NCI-H2081 (cell line): ENCODE measurements at places on chromosomes 4 and X.

GRCh38 chr4:184409502-184409901 lies 64.8 kb downstream of the IRF2 start:
- no peak for DNase-seq

GRCh38 chrX:65686236-65686635 lies 18.8 kb downstream of the MSN start:
- DNase-seq: no peak

- no peak for DNase-seq
Measured at GRCh38 chr4:7431696-7432530, 2.8 kb downstream of the PSAPL1 start.

DNA sequence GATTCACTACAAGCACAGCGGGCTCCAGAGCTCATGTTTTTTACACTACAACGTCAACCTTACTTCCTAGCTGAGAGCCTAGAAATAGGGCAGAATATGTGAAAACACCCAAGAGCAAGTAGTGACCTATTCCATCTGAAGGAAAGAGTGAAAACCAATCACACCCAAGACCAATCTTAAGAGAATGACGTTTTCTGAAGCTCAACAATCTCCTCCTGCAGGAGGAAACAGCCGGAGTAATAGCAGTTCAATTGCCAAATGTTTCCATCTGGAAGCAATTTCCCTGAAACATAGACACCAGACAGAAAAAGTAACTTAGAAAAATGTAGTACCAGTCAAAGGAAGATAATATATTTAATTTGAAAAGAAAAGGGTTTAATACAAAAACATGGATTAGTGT lies 142.4 kb downstream of the ANXA5 start:
- no peak for DNase-seq

GRCh38 chr4:85761803-85762528 lies 287.0 kb downstream of the ARHGAP24 start:
- no peak for DNase-seq

- DNase-seq: no peak
Measured at GRCh38 chr4:6549445-6549844, 25.5 kb upstream of the MAN2B2 start.

DNA sequence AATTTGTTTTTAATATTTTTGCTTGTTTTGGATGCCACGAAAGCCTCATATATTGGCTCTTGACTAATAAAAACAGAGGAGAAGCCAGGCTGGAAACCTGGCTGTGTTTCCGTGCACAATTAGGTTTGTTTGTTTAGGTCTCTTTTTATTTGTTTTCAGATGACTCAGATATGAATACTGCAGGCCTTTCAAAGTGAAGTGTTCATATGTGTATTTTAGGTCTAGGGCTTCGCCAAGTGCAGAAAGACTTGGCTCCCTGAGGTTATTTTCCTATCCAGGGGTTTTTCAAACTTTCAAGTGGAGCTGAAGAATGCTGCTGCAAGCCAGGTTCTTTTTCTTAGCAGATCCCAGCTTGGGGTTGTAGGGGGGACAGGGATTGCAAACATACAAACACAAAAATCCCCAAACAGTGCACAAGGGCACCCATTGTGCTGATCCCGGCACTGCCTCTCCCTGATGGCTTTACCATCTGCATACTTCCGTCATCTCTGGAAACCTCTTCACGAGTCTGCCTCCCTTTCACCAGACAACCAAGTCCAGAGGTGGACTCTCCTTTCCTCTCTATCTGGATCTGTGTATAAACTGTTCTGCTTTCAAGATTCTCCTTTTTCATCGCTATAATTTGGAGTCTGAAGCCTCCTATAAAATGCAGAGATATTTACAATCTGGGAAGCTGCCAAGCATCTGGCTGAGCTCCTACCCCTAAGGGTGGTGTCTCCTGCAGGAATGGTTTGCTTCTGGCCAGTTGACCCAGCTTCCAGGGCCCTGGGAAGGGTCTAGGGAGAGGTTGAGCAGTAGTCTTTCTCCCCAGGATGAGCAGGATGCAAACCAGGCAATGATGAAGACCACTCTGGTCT lies 108.6 kb downstream of the SMIM20 start:
- DNase-seq: peak; percentile 79

- no peak for DNase-seq
Measured at GRCh38 chr4:74098427-74098994, 484 bp downstream of the CXCL2 start.

- DNase-seq: no peak
Measured at GRCh38 chr4:8580321-8581093, at the start of gene GPR78. TSS of gene GPR78 (plus strand) at chr4:8580392. CDS start at chr4:8580983, 591 bp downstream.

DNA sequence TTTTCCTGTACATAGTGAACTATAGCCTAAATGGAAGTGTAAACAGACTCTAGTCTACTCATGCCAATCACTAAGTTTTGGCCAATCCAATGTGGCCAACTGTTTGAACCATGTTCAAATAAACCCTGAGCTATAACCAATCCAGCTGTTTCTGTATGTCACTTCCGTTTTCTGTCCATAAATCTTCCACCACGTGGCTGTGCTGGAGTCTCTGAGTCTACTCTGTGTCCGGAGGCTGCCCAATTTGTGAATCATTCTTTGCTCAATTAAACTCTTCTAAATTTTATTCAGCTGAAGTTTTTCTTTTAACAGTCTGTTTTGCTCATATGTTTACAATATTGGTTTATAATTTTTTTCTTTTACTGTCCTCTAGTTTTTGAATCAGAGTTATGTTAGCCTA lies 112.3 kb upstream of the BANK1 start:
- no peak for DNase-seq

DNA sequence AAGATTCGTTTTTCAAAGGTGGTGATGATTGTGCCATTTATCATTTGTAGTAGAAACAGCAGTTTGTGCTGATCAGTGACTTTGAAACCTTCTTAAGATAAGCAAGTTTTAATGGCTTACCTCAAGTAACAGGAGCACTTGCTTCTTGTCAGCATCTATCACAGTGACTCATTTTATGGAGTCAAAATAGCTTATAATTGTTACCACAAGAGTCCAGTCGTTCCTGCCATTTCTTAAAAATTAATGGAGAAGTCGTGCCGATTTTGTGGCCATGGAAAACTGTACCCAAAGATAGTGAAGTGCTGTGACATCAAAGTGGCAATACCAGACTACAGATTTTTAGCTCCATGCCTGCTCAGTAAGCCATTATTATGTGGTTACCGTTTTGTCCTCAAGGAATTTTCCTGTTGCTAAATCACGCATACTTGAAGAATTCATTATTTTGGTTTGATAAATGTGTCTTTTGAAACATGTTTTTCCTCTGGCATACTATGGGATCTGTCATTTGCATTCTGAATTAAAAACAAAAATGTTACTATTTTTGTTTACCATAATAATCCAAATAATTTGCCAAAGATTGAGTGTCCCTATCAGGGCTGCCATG lies 129.9 kb downstream of the CBR4 start:
- no peak for DNase-seq

GRCh38 chr4:78570117-78570516 lies 18.5 kb downstream of the ANXA3 start:
- no peak for DNase-seq

GRCh38 chr4:120725639-120726580 lies 196.6 kb downstream of the PRDM5 start:
- DNase-seq: no peak

- DNase-seq: no peak
Measured at GRCh38 chrX:37746218-37746941, 33.5 kb upstream of the CYBB start.

DNA sequence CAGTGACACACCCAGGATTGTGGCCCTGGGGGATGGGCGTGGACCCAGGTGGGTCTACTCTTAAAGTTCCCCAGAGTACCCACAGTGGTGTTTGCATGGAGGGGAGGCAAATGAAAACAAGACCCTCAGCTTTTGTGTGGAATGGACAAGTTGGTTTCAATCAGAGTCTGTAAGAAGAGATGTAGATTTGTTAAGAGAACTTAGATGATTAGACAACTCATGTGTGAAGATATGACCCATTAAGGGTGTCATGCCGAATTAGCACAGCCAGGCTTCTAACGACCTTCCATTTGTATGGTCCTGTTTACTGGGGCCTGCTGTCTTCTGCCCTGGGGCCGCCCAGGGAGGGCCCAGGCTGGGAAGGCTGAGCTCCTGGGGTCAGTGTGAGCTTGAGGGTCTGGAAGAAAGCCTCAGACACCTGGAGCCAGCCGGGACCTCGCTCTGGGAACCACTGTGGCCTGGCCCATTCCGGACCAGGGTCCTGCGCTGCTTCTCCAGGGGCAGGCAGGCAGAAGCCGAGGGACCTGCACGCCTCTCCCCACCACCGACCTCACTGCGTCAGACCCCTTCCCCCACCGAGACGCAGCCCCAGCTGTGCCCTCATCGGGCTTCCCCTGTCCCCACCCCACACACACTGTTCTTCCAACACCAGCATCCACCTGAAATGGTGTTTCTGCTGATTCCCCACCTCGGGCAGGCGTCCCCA lies 20.4 kb downstream of the UVSSA start:
- no peak for DNase-seq

GRCh38 chr4:25939330-25939729 lies 25.3 kb downstream of the SMIM20 start:
- no peak for DNase-seq

- DNase-seq: no peak
Measured at GRCh38 chr4:109494563-109494962, 60.9 kb downstream of the SEC24B start.

DNA sequence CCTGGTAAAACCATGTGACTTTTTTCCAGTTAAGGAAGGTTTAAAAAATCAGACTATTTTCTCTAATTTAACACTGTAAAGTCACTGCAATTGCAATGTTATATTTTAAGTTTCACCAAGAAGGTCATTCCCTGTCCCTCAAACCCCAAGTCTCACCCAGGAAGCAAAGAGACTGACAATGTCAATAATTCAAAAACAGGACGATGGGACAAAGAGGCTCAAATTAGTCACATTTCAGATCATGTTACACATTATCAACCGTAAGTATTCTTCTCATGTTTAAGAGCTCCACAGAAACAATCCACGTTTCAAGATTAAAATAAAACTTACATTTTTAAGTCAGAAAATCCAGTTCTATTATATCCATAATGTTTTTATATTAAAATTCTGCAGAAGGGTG lies 13.2 kb downstream of the SHISA3 start:
- DNase-seq: no peak

DNA sequence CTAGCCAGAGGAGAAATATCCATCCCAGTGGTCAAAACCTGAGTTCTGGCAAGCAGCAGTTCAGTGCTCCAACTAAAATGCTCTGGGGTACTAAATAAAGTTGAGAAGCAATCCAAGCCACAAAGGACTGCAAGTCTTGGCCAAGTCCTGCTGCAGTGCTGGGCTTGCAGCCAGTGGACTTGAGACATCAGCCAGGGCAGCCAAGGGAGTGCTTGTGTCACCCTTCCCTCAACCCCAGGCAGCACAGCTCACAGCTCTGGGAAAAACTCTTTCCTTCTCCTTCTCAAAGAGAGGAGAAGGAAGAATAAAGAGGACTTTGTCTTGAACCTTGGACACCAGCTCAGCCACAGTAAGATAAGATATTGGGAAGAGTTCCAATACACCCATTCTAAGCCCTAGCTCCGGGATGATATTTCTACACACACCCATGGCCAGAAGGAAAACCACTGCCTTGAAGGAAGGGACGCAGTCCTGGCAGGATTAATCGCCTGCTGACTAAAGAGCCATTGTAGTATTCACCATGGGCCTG lies 99.8 kb downstream of the PTCHD1 start:
- DNase-seq: no peak

DNA sequence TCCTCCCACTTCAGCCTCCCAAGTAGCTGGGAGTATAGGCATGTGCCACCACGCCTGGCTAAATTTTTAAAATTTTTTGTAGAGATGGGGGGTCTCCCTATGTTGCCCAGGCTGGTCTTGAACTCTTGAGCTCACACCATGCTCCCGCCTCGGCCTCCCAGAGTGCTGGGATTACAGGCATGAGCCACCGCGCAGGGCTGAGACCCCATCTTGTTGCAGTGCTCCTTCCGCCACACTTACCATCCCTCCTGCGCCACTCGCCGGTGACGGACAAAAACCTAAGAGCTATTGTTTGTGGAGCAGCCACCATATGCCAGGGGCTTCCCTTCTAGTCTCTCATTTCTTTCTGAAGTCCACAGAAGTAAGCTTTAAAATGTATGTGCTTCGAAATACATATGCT lies 34.5 kb downstream of the NSG1 start:
- no peak for DNase-seq

DNA sequence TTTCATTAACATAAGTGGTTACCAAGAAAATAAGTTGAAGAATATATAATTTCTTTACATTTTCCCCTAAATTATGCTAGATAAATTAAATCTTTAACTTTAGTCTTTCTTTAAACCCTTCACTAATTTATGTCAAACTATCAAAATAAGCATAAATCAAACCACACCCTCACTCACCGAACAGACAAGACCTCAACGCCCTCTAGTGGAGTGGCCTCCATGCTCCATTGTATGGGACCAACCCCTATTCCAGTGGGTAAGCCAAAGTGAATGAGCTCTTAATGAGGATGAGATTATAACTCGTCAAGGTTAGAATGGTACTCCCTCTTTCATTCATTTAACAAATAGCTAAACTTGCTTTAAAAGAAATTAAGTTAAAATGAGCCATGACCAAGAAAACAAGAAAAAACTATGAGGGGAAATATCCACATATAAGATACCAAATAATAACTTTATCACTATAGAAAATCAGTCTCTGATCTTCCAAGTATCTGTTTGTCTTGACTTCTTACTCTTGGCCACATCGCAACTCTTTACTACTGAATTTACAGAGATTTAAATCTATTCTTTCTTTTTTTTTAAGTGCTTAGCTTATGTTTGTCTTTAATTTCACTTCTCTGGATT lies 15.6 kb upstream of the BBS12 start:
- DNase-seq: peak; percentile 46

- no peak for DNase-seq
Measured at GRCh38 chrX:125236955-125237354, 82.7 kb upstream of the TEX13C start.

- no peak for DNase-seq
Measured at GRCh38 chr4:152815078-152815477, 35.3 kb downstream of the ARFIP1 start.

DNA sequence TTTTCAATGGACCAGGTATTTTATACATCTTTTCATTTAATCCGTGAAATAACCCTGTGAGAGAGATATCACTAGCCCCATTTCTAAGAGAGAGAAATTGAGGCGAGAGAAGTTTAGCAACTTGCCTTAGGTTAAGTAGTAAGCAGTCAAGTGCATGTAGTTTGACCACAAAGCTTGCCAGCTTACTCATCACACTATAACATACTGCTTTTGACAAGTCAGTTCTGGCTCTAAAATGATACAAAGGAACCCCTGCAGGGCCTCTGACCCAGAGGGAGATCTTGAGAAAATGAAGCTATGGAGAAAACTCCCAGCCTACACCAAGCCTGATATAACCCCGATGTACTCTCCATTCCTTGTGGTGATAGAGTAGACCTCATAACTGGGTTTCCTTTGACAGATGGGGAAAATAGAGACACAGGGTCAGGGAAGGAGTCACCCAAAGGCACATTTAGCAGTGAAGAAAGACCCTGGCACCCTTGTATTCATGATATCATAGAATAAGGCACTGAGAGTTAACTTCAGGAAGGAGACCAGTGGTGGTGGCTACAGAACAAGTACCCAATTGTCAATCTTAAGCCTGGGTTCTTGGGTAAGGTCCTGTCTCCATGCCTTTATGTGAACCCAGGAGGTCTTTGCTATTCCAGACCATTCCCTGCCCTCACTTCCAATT lies 60.2 kb upstream of the MSN start:
- DNase-seq: no peak

GRCh38 chr4:175772170-175772705 lies 39.8 kb downstream of the GPM6A start:
- no peak for DNase-seq

GRCh38 chr4:107863416-107863815 lies 38.7 kb downstream of the SGMS2 start:
- no peak for DNase-seq
